ENCODE measurements at places on chromosomes 4 and X. TPM values are rescaled to one million over a fixed set of nuclear protein-coding genes. Genes with fewer than 3 reads are reported as not detected.

The SLC26A1 gene
- total RNA-seq, result 0.37 TPM

The CCSER1 gene
- 0.64 TPM for total RNA-seq

The OPHN1 gene
- total RNA-seq, result 0.22 TPM

The SUPT20HL2 gene
- not detected for total RNA-seq

The NPNT gene
- total RNA-seq, result not detected

The ENPP6 gene
- 2.2 TPM for total RNA-seq

The PPBP gene
- total RNA-seq, result not detected

The KLHL13 gene
- total RNA-seq, result 0.24 TPM

The CCKAR gene
- not detected for total RNA-seq

The NAP1L3 gene
- total RNA-seq, result 1.6 TPM

The PF4V1 gene
- total RNA-seq, result not detected

The FAM133A gene
- total RNA-seq, result not detected

The CLGN gene
- total RNA-seq, result 0.08 TPM

The CPE gene
- total RNA-seq, result not detected

The C4orf51 gene
- total RNA-seq, result not detected

The GNL3L gene
- 37.7 TPM for total RNA-seq

The SMARCA1 gene
- 0.53 TPM for total RNA-seq

The L1CAM gene
- total RNA-seq, result 2.4 TPM

The SEL1L3 gene
- total RNA-seq, result 39.7 TPM

The REPS2 gene
- total RNA-seq, result 0.26 TPM

The MAGEA10 gene
- not detected for total RNA-seq

The SLC25A43 gene
- total RNA-seq, result 5.1 TPM

The HEPH gene
- not detected for total RNA-seq

The CPZ gene
- total RNA-seq, result not detected

The FABP2 gene
- not detected for total RNA-seq

The CXorf49 gene
- not detected for total RNA-seq

The HSFX1 gene
- 0.50 TPM for total RNA-seq

The GSX2 gene
- total RNA-seq, result not detected

The CXXC4 gene
- total RNA-seq, result not detected

The GRIPAP1 gene
- 126 TPM for total RNA-seq

The XKRX gene
- 0.13 TPM for total RNA-seq

The GPRASP2 gene
- total RNA-seq, result 0.45 TPM

The ATP6AP1 gene
- 39.9 TPM for total RNA-seq

The PABPC1L2B gene
- total RNA-seq, result not detected

The PNMA5 gene
- total RNA-seq, result 0.13 TPM

The MAGEC3 gene
- not detected for total RNA-seq

The TECRL gene
- not detected for total RNA-seq

The SPANXD gene
- not detected for total RNA-seq

The CT45A5 gene
- not detected for total RNA-seq

The RBM46 gene
- total RNA-seq, result not detected

The SSX1 gene
- not detected for total RNA-seq

The FAM184B gene
- not detected for total RNA-seq

The ANOS1 gene
- total RNA-seq, result not detected

The VCX2 gene
- not detected for total RNA-seq

The ACE2 gene
- 0.16 TPM for total RNA-seq

The NEUROG2 gene
- not detected for total RNA-seq

The CDKL2 gene
- 2.4 TPM for total RNA-seq
